ENCODE measurements at places on chromosomes 13 and 19. TPM values are rescaled to one million over a fixed set of nuclear protein-coding genes. Genes with fewer than 3 reads are reported as not detected.

GRCh38 chr13:33763021-33763420 lies 54.9 kb upstream of the RFC3 start:
- no peak overlapping the region for H3K4me3 ChIP-seq
- no peak for DNase-seq
- no peak overlapping the region for H3K27ac ChIP-seq
- no peaks in the 10 kb centered on the region for H3K27me3 ChIP-seq

DNA sequence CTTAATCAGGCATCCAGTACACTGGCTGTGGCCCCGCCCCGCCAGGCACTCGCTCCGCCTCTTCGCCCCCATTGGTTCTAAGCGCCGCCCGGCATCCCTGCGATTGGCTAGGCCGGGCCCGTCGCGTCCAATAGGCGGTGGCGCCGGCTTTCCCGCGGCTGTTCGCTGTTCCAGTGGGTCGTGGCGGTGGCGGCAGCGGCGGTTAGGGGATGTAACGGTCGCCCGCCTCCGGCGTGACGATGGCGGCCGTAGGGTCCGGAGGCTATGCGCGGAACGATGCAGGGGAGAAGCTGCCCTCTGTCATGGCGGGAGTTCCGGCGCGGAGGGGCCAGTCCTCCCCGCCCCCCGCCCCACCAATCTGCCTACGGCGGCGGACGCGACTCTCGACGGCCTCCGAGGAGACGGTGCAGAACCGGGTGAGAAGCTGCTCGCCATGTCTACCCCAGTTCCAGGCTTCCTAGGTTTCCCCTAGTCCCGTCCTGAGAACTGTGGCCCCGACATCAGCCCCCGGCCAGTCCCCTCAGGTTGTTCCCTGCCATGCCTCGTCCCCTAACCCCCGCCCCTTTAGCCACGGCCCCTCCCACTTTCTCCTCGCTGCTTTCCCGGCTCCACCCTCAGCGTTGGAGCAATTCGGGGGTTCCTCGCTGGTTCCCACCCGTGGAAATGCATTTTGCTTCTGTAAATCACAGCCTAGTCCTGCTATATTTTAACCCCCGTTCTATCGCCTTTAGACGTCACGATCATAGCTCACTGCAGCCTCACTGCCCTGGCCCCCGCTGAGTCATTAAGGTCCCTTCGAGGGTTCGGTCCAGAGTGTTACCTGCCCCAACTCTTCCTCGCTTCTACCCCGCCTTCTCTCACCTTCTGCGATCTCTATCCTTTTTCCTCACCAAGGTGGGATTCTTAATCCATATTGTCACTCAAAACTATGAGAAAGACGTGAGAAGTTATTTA lies at the start of gene WDR62:
Gene WDR62 (plus strand): TSS at position 165 of the 954 bp plus-strand sequence. CDS start 75 bp downstream, at position 240.
- no peaks in the 10 kb centered on the region for H3K27me3 ChIP-seq
- peak within 1 kb of the TSS; percentile 91 for H3K4me3 ChIP-seq
- peak; percentile 92 for DNase-seq
- H3K27ac ChIP-seq: no peak within 1 kb of the TSS
- H3K36me3 ChIP-seq: peaks cover 28% of the 10 kb centered on the region

DNA sequence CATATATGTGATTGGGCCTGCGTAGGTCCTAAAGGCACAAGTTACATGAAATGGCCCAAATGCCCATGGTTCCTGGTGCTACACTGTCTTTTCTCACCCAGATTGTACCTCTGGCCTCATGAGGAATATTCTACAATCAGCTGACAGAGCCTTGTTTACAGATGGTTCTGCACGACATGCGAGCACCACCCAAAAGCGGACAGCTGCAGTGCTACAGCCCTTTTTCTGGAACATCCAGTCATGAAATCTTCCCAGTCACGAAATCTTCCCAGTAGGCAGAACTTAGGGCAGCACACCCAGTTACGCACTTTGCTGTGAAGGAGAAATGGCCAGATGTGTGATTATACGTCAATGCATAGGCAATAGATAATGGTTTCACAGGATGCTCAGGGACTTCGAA lies 7.7 kb upstream of the ELF1 start:
- H3K4me1 ChIP-seq: no peaks in the 10 kb centered on the region
- no peak overlapping the region for H3K27ac ChIP-seq
- no peaks in the 10 kb centered on the region for H3K27me3 ChIP-seq

- H3K4me1 ChIP-seq: no peaks in the 10 kb centered on the region
- H3K27ac ChIP-seq: no peak overlapping the region
- H3K4me3 ChIP-seq: peak overlapping the region; percentile 99
- peak; percentile 98 for DNase-seq
- H3K36me3 ChIP-seq: peaks cover 28% of the 10 kb centered on the region
- no peaks in the 10 kb centered on the region for H3K27me3 ChIP-seq
Measured at GRCh38 chr19:36141039-36141927, 1.4 kb downstream of the CAPNS1 start.

PPM1N gene
- 8.1 TPM for total RNA-seq

KIR2DL4 gene
- not detected for total RNA-seq
